Fibroblast of lung (primary cell): ENCODE measurements at places on chromosomes 5 and 9. TPM values are rescaled to one million over a fixed set of nuclear protein-coding genes. Genes with fewer than 3 reads are reported as not detected.

Gene C9orf50
- total RNA-seq, result 0.17 and 0.26 TPM in 2 replicates

Gene ADAMTS2
- 16.2 and 27.0 TPM in 2 replicates for total RNA-seq

Gene TSLP
- total RNA-seq, result 9.2 and 18.7 TPM in 2 replicates

Gene RASGEF1C
- under 0.01 TPM in 2 replicates for total RNA-seq

Gene VCAN
- total RNA-seq, result 190 and 227 TPM in 2 replicates

Gene ADGRD2
- total RNA-seq, result not detected in 2 replicates

Gene PLAC8L1
- total RNA-seq, result not detected in 2 replicates

Gene STKLD1
- 0.51 and 0.99 TPM in 2 replicates for total RNA-seq

Gene FAM221B
- total RNA-seq, result not detected in 2 replicates

Gene SPATA6L
- 0.77 and 1.2 TPM in 2 replicates for total RNA-seq

Gene IFNK
- not detected in 2 replicates for total RNA-seq

Gene CA9
- total RNA-seq, result 0.17 and 0.26 TPM in 2 replicates

Gene NKD2
- total RNA-seq, result under 0.01 and 0.26 TPM in 2 replicates

Gene SLC1A1
- 4.1 and 4.5 TPM in 2 replicates for total RNA-seq

Gene DDX4
- total RNA-seq, result not detected in 2 replicates

Gene HAVCR2
- 2.5 and 3.6 TPM in 2 replicates for total RNA-seq

Gene PRXL2C
- 29.3 and 64.4 TPM in 2 replicates for total RNA-seq

Gene PCDHGA7
- 2.8 and 6.8 TPM in 2 replicates for total RNA-seq

Gene SCGB3A2
- not detected in 2 replicates for total RNA-seq

Gene RAPGEF1
- total RNA-seq, result 27.5 and 42.8 TPM in 2 replicates
